ENCODE measurements at places on chromosomes 5 and 9.

DNA sequence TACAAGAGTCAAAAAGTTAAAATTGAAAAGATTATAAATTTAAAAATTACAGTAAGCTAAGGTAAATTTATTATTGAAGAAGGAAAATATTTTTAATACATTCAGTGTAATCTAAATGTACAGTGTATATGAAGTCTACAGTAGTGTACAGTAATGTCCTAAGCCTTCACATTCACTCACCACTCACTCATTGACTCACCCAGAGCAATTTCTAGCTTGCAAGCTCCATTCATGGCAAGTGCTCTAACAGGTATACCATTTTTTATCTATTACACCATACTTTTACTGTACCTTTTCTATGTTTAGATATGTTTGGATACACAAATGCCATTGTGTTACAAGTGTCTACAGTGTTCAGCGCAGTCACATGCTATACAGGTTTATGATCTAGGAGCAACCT, 389.7 kb downstream of the RASEF start:
- DNase-seq: no peak

DNA sequence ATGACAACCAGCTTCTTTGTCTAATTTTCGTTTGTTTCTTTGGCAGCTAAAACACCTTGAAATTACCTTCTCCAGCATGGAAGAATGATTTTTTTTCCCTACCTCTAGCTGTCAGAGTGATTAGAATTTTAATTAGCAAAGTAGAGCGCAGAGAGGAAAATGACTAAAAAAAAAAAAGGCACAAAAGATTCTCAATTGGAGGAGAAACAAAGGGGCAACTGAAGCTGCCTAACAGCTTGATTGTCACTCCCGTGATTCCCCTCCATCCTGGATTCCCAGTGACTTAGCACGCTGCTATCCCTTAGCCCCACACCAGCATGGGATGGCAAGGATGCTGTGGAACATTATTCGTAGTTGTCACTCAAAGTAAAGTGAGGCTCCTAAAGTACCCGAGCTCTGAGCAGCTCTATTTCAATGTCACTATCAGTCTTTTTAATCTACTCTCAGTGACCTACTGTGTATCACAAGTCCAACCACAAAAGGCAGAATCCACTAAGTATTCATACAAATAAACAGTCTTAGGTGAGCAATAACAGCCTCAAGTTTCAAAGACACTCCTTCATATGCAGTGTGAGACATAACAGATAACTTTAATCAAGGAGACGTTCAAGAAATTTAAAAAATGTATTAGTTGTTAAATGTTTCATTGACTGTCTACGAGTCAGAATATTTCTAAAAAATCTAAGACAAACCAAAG, 710.0 kb upstream of the GRAMD2B start:
- DNase-seq: no peak

GRCh38 chr9:68619636-68620035, 79.0 kb upstream of the TMEM252 start:
- peak; percentile 12 for DNase-seq

DNA sequence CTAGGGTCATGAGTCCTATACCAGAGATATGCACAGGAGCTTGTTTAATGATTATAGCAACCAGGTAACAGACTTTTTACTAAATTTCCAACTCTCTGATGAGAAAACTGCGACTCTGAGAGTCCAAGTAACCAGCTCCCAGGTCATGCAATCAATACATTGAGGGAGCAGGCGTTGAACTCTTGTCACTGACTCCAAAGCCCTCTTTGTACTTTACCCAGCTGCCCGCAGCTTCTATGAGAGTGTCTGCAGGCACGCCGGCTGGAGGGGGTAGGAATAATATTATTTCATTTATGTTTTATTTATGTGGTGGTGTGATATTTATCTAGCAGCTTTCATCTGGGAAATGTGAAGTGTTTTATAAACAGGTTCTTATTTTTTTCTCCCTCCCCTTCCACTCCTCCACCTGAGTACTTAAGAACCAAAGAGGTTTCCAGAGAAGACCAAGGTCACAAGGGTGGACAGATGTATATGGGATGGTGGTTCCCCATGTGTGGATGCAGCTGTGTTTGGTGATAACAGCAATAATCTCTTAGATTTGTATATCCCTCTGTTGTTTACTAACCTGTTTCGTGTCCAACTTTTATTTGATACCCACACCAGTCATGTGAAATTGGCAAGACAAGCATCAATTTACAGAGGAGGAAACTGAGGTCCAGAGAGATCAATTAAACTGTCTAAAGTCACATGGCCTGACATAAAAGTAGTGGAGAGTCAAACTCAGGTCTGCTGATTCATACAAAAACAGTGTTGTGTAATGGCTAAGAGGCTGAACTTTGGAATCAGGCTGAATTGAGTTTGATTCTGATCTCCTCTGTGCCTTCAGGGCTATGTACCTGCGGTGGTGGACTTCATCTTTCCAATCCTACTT, 140.2 kb upstream of the TRIM32 start:
- DNase-seq: no peak

GRCh38 chr5:160435532-160435931, 13.9 kb downstream of the PTTG1 start:
- DNase-seq: no peak

- DNase-seq: no peak
These were observed 39.9 kb downstream of the NEURL1B start for GRCh38 chr5:172680921-172681320.

GRCh38 chr5:43482490-43483297, 971 bp downstream of the TMEM267 start:
- DNase-seq: no peak

- DNase-seq: peak; percentile 85
These were observed 12.0 kb downstream of the GPSM1 start for GRCh38 chr9:136339173-136339957.

- no peak for DNase-seq
These were observed 391.7 kb downstream of the ACTL7B start for GRCh38 chr9:108463932-108464606.

GRCh38 chr9:133693703-133694529, 44.2 kb downstream of the SARDH start:
- no peak for DNase-seq

DNA sequence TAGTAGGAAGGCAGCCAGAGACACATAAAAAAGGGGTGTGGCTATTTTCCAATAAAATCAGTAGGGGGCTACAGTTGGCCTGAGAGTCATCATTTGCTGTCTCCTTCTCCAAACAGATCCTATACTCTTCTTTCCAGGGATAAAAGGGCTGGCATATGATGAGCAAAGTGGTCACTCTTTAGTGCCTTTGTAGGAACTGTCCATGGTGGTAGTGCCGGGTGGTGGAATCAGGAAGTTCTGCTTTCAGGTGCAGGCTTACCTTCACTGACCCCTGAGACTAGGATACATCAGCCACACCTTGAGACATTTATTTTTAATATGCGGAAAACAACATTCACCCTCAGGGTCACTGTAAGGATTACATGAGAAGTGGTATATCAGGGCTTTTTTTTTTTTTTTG, 80.8 kb downstream of the ASTN2 start:
- DNase-seq: no peak

- no peak for DNase-seq
These were observed 4.5 kb downstream of the SNX30 start for GRCh38 chr9:112755016-112755427.

DNA sequence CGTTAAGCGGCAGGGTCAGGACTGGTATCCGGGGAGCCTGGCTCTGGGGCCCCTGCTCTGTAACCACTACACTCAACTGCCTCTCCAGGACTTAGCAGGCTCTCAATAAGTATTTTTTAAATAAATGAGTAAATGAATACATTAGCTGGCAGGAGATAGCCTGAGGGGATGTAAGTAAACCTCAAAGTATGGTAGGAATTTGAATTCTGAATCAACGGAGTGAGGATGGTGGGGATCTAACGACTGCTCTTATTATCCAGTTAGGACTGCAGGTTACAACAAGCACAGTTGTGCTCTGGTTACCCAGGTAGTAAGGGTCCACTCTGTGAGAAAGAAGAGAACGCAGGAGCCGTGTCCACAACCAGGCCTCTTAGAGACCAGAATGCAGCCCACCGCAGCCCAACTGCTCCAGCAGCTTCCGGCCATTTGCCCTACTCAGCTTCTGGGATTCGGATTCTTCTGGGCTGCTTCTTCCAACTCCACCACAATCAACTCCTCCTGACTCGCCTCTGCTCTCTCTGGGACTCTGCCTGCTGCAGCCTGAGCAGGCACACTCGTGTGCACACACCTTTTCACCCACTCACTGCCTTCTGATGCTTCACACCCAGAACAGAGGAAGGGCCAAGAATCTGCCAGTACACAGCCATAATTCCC, 52.6 kb downstream of the MED27 start:
- no peak for DNase-seq

- no peak for DNase-seq
These were observed 70.0 kb downstream of the KLHL3 start for GRCh38 chr5:137665678-137666460.

DNA sequence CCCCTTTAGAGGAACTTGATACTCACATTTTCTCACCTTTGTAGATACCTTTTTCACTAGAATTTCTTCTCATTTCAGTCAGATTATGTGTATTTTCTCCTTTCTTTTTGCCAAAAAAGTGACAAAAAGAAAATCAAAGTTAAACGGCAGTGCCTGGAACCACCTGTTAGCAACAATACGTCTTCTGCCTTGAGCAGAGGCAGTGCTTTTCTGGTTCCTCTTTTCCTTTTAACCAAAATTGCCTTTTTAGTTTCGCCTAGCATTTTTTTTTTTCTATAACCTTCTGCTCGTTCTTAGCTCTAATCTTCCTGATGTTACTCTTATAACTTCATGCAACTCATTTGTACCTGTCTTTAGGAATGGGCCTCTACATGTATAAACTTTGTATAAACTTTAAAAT, 26.1 kb downstream of the SMIM32 start:
- DNase-seq: no peak

DNA sequence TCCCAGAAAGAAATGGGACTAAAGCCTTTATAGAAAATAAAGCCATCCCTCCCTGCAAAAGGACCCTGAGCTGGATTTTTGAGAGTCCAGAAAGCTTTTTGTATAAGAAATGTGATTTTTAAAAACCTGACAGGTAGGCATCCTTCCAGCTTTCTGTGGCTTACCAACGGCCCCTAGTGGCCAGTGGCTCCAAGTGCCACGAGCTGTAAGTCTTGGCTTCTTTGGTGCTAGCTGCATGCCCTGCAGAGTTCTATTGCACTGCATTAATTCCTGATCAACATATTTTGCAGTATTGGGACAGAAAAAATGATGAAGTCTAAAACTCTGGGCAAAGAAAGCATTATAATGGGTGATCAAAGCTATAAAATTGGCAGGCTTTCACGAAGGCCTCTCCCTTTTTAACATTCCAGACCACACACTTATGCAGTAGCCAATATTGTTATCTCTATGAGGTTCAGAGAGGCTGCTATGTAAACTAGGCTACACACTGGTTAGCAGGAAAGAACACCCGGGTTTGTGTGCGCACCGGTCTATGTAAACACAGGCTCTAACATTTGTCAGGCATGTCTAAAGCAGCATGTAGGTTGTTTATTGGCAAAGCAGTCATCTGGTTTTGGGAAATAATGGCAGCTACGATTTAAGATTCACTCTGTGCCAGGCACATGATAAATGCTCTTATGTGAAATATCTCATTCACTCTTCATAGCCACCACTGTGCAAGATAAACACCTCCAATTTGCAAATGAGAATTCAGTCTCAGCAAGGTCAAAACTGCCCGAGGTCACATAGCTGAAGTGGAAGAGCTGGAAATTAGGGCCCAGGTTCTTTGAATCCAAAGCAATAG, 55.2 kb downstream of the NMUR2 start:
- peak; percentile 34 for DNase-seq

DNA sequence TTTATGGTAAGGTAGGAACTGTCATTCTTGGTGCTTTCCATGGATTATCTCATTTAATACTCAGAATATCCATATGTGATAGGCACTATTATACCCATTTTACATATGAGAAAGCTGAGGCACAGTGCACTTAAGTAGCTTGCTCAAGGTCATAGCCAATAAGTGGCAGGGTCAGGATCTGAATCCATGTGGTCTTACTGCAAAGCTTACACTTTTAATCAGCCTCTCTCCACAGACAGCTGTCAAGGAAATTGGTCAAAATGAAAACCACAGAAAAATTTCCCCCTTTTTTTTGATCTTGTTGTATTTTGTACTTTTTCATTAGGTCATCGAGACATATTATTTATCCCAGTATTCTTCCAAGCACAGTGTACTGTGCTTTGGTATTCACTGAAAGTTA, 78.5 kb downstream of the ERCC6L2 start:
- DNase-seq: no peak

GRCh38 chr9:113514061-113514460, 50.5 kb downstream of the RGS3 start:
- DNase-seq: no peak

DNA sequence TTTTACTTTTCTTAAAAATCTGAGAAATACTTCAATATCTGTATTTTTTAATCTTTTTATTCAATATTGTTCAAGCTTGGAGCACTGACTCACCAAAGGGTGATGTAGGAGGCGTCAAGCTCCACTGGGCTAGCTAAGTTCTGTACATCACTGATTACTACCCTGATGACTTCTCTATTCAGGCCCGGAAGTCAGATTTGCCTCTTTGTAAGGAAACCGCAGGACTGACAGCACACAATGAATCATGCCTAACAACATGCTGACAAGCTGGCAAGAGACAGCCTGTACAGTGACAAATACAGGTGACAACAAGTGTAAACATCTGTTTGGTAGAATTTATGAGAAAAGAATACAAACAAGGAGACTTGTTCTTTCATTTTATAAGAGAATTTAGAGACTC, 627.9 kb upstream of the RORB start:
- no peak for DNase-seq

DNA sequence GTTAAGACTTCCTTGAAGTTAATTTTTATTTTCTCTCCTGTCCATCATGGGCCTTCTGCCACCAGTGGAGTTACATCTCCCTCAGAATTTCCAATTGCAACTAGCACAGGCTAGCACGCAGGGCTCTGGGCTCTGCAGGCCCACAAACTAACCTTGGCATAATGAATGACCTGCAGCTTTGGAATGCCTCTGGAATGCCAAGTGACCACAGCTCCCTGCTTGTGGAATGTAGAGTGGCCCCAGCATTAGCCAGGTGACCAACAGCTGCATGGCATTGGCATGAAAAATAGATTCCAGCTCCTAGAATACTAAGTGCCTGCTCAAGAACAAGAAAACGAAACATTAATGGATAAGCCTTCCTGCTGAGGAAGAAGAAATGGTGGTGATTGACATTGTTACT, 726.1 kb downstream of the BRINP1 start:
- no peak for DNase-seq

DNA sequence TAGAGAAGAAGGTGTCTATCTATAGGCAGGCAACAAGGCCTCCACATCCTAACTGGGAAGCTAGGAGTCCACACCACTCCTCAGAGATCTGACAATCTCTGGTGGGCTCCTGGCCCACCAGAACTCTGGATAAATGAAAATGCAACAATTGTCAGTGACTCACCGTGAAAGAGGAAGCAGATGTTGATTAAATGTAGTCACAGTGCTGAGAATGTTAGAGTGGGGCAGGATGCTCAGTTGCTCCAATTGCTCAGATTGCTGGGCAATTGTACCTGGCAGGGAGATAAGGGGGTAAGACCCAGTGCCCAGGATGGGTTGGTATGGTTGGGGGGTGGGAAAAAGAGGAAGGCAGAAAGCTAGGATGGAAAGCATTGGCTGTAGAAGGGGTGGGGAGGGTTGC, 4.3 kb downstream of the CCL19 start:
- no peak for DNase-seq
